ENCODE measurements at places on chromosomes 7 and 10.
A peak's percentile ranks its signal among the peaks of the same experiment; 100 is the strongest.

DNA sequence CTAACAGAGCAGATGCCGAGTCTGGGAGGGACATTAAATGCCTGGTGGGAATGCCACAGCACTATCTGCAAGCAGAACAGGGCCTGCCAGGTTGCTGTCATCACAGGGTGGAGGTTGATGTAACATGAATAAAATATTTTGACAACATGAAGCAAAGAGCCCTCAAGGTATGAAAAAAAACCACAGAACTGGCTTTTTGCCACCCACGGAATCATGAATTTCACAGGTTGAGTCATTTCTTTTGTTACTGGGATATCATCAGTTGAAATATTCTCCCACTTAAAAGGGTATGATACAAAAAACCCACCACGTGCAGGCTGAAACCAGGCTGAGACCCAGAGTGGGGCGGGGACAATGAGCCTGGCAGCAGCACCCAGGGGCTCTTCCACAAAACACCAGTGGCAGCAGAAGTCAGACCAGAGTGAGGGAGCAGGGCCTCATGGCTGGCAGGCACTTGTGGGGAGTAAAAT lies 220.1 kb downstream of the TNS3 start:
- no peak for DNase-seq

GRCh38 chr7:2814946-2815874 lies 28.9 kb downstream of the GNA12 start:
- DNase-seq, result no peak

DNA sequence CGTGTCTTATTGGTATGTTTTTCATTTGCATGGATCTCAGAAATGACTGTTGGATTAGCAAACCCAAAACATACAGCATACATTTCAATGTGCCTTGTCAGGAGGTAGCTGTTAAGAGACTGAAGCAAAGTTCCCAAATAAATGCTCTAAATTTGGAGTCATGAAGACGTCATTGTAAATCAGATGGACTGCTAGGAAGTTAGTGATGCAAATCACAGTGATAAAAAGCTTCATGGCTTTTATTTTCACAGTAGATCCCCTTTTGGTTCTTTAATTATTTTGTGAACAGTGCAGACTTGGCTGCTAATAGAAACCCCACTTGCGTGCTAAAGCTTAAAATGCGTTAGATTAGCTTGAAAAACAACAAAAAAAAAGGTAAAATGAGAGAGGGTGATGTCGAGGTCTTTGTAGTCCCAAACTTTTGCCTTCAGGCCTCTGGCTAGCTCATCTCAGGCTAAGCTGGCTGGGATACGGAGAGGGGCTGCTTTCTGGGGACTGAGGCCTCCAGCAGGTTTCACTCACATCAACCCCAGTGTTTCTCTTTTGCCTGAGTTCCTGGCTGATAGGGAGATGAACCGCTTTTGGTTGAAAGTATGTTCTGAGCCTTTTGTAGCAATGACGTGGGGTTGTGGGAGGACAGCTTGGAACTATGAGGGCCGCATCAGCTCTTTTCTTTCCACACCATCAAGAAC lies 107.1 kb upstream of the CDCA7L start:
- no peak for DNase-seq

DNA sequence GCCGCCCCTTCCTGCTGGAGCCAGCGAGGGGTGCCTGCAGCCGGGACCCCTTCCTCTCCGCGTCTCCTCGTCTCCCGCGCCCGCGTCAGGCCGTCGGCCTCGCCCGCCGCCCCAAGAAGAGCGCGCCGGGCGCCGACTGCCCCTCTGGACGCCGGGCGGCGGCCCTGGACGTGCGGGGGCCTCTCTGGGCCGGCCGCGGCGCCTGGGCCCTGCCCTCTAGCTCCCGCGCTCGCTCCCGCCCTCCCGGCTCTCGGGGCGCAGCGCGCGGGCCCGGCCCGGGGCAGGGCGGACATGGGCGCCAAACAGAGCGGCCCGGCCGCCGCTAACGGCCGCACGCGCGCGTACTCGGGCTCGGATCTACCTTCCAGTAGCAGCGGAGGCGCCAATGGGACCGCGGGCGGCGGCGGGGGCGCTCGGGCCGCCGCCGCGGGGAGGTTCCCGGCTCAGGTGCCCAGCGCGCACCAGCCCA lies 704 bp downstream of the ZNRF2 start:
- DNase-seq, result peak; percentile 47

DNA sequence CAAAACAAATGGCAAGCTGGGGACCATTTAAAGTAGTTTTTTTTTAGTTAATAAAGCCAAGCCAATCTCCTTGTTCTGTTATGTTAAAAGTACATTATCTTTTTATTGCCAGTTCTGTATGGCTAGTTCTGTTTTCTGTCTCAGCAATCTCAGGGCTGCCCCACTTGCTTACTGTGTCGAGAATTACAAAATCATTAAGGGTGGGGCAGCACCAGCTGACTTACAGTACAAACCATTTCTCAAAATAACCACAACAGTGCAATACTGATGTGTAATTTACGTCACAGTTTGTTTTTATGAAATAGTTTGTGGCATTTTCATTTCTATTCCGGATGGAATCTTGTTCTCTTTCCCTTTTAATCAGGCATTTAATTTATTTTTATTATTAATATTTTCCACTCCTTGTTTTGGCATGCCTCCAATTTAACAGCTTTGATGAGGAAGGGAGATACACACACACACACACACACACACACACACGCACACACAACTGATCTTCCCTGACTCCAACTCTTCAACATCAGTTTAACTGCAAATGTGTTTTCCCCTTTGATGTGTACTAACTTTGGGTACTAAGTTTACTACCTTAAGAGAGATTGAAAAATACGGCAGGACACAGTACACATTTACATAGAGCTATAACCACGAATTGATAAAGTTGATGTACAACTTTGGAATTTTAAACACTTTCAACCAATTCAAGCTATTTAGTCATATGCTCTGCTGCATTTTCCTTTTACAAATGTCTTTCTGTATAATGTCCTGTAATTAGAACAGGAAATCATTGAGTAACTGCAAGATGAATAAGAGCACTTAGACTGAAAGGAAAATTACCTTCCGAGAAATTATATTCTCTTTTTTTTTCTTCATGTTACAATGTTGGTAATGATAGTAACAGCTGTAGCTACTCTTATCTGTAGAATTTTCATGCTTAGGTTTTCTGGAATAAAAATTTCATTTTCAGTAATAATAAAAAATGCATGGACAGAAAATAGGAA lies 91.5 kb downstream of the ARID5B start:
- peak; percentile 82 for DNase-seq

- DNase-seq, result no peak
Observed at GRCh38 chr10:86362129-86362527, 4.5 kb downstream of the GRID1 start.

GRCh38 chr10:69801434-69802315 lies at the start of gene COL13A1:
TSS of gene COL13A1 (plus strand) at chr10:69801906. CDS start at chr10:69802424, 518 bp downstream.
- DNase-seq, result no peak

GRCh38 chr7:95609277-95609971 lies 13.1 kb upstream of the PDK4 start:
- DNase-seq, result peak; percentile 5

DNA sequence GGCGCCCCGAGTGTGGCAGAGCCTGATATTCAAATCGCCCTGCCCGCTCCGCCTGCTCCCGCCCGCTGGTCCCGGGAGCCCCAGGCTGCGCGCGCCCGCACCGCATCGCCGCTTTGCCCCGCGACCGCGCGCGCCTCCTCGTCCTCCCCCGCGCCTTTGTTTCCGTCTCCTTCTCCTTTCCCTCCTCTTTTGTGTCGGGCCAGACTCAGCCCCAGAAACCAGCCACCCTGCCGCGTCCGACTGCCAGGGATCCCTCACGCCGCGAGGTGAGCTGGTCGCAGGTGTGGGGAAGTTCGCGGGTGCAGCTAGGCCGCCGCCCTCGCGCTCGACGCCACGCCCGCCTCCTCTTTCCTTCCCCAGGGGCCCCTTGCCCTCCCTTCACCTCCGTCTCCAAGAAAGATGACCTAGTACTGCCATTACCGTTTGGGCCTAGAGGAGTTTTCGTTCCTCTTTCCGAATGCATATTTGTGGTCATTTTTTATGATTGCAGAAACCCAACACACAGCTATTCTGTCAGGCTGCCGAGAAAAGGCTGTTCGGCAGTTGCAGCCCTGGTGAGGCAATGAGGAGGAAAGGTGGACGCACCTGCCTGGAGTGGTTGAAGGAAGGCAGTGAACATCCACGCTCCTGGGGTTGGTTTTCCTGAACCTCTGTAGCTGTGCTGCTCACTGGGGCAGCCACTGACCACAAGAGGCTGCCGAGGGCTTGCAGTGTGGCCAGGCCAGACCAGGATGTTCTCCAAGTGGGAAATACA lies 107.3 kb downstream of the SNX10 start:
- peak; percentile 61 for DNase-seq

GRCh38 chr7:158738841-158739240 lies 34.2 kb upstream of the NCAPG2 start:
- no peak for DNase-seq

- no peak for DNase-seq
Observed at GRCh38 chr10:28793482-28793881, 116.2 kb downstream of the BAMBI start.

DNA sequence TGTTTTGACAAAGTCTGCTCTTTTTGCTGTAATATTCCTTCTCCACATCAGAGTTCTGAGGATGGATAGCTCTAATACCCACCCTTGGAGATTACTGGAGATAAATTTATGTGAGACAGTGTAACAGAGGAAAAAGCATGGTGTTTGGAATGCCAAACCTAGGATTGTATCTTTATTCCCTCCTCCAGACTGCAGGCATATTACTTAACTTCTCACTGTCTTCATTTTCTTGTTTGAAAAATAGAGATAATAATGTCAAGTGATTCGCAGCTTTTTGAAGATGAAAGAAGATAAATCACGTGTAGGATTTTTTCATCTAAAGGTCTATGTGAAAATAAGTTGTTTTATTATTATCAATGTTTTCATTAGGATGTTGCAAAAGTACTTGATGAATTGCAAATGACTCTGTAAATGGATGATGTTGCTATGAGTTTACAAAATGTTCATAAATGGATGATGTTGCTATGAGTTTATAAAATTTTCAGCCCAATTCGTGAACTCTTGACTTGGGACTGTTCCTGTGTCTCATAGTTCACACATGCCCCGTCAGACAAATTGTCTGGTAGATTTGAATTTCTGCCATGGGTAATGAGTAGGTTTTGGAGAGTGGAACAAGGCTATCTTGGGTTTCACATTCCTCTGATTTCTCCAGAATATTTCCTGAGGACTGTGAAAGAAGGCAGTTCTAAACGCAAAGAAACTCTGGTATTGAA lies 113.1 kb upstream of the IGFBP3 start:
- no peak for DNase-seq

GRCh38 chr7:1460821-1461645 lies 1.8 kb upstream of the MICALL2 start:
- DNase-seq, result peak; percentile 91

DNA sequence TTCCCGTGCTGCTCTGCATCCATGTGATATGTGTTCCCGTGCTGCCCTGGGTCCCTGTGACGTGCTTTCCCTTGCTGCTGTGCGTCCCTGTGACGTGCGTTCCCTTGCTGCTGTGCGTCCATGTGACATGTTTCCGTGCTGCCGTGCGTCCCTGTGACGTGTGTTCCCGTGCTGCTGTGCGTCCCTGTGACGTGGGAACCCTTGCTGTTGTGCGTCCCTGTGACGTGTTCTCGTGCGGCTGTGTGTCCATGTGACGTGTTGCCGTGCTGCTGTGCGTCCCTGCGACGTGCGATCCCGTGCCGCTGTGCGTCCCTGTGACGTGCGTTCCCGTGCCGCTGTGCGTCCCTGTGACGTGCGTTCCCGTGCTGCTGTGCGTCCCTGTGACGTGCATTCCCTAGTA lies 45.8 kb downstream of the WDR37 start:
- no peak for DNase-seq

- no peak for DNase-seq
Observed at GRCh38 chr10:132783165-132783939, 2.6 kb downstream of the NKX6-2 start.

DNA sequence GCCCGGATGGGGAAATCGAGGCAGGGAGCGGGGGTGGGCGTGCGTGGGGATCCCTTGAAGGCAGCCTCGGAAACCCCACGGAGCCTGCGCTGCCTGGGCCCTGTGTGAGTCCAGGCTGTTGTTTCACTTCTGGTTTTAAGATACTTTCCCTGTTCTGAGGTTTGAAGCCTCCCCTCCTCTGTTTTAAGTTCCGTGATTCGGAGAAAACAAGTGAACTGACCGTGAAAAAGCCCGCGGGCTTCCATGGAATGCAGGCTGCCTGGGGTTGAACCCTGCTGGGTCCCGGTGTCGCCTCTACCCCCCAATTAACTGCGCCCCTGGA lies 401 bp downstream of the LRRC27 start:
- DNase-seq, result peak; percentile 38

GRCh38 chr10:113297226-113297625 lies 255.6 kb upstream of the HABP2 start:
- no peak for DNase-seq

DNA sequence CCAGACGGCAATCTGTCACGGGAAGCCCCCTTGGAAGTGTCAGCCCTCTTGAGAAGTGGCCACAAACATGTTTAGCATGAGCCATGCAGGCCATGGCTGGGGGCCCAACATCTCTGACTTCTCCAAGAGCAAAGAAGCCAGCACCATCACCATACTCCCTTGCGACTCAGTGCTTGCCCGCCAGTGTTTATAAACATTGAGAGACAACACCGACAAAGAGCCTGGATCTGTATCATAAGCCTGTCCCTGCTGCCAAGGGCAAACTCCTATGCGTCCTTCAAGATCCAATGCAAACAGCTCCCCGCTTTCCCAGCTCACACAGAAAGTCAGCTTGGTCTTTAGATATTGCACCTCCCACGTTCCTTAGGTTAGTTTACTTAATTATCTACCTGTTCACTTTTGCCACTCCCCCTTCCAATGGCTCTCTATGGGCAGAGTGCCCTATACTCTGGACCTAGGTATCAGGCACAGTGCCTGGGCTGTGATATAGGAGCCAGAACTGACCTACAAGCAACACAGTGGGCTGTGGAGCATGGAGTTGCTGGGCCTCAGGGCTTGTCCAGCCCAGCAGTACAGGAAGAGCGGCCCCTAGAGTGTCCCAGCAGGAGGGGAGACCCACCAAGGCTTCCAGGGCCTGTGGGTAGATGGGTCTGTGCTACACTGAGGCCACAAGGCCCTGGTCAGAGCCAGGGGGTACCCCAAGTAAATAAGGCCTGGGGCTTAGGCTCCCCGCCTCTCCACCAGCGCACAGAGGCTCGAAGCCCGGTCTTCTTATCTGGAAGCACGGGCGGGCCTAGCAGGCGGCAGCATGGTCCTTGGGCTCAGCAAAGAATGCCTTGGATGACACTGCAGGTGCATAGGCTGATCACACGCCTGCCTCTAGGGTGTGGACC lies 37.7 kb downstream of the CAMK2B start:
- no peak for DNase-seq

DNA sequence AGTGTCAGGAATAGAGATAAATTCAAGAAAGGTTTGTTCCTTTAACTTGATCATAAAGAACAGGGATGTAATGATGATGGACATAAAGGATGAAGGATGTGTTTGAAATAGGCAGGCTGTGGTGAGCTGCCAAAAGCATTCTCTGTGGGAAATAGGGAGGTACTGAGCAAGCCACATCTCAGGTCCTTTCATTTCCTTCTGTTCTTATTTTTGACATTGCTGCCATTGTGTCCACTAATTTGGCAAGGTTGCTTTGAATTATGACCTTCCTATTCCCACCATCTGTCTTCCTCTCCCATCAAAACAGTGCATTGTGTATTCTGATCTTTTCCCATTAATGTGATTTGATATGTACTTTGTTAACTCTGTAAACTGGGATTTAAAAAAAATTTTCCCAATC lies 9.4 kb downstream of the SCRN1 start:
- DNase-seq, result no peak
